Stimulated activated CD4-positive, alpha-beta T cell treated with anti-CD3 and anti-CD28 coated beads, Interleukin-1b, Interleukin-23, amount 100 ng/mL, for 1 hour (primary cell): ENCODE measurements at places on chromosomes 7 and 10.
A peak's percentile ranks its signal among the peaks of the same experiment; 100 is the strongest.

- DNase-seq: no peak
These were observed 12.2 kb upstream of the RSBN1L start for GRCh38 chr7:77684030-77684429.

GRCh38 chr7:1698201-1698600, 28.1 kb downstream of the ELFN1 start:
- no peak for DNase-seq

DNA sequence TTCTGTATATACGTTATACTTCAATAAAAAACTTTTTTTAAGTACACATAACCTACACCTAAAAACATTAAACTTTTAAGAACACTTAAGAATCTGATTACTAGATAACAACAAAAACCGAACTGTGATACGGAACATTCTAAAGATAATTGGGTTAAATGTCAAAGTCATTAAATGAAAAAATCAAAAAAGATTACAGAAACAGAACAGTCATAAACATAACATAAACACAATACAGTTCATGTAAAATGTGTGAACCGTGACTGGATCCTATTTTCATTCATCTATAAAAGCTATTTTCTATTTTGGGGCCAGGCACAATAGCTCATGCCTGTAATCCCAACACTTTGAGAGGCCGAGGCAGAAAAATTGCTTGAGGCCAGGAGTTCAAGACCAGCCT, 38.6 kb downstream of the ATE1 start:
- no peak for DNase-seq

DNA sequence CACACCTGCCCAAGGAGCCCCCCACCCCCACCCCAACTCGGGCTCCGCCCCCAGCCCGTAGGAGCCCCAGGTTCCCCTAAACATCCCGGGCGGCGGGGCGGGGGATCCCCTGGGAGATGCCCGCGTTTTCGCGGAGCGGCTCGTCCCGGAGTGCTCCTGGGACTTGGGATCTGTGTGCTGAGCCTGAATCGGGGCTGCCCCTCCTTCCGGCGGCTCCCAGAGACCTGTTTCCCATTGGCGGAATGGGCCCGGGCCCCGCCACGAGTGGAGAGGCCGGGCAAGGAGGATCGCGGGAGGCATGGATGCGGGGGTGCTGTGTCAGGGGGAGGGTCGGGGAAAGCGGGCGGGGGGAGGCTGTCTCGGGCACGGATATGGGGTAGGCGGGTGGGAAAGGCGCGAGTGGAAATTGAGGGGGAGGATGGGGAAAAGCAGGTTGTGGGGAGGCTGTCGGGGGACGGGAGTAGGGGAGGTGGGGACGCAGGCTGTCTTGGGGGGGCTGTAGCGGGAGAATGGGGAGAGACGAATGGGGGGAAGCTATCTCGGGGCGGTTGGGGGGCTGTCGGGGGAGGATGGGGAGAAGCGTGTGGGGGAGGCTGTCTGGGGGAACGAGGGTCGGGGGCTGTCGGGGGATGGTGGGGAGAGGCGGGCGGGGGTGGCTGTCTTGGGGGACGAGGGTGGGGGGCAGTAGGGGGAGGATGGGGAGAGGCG, 572 bp upstream of the BHLHA15 start:
- no peak for DNase-seq

- no peak for DNase-seq
These were observed 5.7 kb downstream of the MNX1 start for GRCh38 chr7:157004521-157005455.

DNA sequence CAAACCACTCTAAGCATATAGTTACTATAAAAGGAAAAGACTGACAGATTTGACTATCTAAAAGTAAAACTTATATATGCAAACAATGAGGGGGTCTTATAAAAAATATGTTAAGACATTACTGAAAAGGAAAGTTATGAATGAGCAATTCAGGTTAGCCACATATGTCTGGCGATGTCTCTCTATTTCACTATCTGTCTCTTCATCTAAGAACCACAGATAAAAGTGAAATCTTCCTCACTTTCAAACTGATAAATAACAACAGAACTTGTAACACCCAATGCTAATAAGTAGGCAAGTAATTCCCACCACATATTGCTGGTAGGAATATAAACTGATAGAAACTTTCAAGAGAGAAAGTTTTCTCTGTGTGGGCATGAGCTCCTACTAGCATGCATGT, 138.2 kb downstream of the CHCHD3 start:
- no peak for DNase-seq

DNA sequence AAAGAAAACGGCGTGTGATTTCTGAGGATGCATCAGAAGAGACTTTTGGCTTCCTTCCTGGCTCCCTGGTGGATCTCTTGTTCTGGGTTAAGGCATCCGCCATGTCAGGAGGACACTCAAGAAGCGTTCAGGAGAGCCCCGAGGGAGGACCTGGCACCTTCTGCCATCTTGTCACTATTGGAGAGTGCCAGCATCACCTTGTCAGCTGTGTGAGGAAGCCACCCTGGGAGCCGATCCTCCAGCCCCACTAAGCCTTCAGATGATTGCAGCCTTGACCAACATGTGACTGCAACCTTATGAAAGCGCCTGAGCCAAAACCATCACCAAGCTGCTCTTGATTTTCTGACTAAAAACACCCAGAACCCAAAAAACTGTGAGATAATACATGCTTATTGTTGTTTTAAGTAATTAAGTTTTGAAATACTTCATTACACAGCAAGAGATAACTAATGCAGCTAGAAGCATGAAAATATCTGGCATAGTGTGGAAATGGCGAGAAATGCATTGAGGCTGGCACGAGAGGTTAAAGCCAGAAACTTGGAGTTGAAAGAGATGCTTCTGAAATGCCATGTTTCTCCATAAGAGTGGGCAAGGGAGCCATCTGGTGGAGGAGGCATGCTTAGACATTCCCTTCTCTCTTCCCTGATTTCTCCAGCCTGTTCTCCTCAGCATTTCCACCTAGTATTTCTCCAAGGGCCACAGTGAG, 5.4 kb upstream of the ZFYVE27 start:
- DNase-seq: peak; percentile 22

GRCh38 chr7:39509912-39510311, 56.3 kb upstream of the YAE1 start:
- DNase-seq: no peak

- DNase-seq: no peak
These were observed 46.9 kb downstream of the AP3M1 start for GRCh38 chr10:74103560-74104258.

GRCh38 chr7:47480576-47481538, 101.1 kb downstream of the TNS3 start:
- DNase-seq: no peak

DNA sequence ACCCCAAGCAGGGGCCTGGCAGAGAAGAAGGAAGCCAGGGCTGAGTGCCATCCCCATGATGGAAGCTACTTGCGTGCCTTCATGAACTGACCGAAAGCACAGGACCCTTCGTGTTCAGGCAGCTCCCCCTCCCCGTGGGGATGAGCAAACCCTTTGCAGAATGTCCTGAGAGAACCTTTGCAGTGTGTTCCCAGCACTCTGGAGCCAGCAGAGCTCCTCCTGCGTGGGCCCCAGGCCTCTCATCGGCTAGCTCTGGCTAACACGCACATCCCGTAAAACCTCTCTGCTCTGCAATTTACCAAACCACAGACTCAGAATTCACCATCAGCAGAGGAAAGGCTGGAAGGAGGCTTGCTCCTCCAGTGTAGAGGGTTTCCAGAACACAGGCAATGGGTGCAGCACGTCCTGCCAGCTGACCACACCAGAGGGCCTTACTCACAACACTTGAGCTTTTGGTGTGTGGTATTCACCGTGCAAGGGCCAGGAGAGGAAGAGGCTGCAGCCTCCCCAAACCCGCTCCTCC, 3.1 kb downstream of the SH3PXD2A start:
- DNase-seq: no peak
